ENCODE measurements at places on chromosomes 5 and 9. TPM values are rescaled to one million over a fixed set of nuclear protein-coding genes. Genes with fewer than 3 reads are reported as not detected.

Gene KLHL3
- 18.2 TPM for total RNA-seq

Gene PCDHB5
- 8.5 TPM for total RNA-seq

DNA sequence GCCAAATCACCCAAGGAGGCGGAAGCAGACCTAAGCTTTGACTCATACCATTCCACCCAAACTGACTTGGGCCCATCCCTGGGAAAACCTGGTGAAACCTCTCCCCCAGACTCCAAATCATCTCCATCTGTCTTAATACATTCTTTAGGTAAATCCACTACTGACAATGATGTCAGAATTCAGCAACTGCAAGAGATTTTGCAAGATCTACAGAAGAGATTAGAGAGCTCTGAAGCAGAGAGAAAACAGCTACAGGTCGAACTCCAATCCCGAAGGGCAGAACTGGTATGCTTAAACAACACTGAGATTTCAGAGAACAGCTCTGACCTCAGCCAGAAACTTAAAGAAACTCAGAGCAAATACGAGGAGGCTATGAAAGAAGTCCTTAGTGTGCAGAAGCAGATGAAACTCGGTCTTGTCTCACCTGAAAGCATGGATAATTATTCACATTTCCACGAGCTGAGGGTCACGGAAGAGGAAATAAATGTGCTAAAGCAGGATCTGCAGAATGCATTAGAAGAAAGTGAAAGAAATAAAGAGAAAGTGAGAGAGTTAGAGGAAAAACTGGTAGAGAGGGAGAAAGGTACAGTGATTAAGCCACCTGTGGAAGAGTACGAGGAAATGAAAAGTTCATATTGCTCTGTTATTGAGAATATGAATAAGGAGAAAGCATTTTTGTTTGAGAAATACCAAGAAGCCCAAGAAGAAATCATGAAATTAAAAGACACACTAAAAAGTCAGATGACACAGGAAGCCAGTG lies 15.8 kb upstream of the TTC23L start:
- DNase-seq, result no peak

- DNase-seq, result no peak
These were observed 286.4 kb upstream of the DMAC1 start for GRCh38 chr9:8085986-8086385.

DNA sequence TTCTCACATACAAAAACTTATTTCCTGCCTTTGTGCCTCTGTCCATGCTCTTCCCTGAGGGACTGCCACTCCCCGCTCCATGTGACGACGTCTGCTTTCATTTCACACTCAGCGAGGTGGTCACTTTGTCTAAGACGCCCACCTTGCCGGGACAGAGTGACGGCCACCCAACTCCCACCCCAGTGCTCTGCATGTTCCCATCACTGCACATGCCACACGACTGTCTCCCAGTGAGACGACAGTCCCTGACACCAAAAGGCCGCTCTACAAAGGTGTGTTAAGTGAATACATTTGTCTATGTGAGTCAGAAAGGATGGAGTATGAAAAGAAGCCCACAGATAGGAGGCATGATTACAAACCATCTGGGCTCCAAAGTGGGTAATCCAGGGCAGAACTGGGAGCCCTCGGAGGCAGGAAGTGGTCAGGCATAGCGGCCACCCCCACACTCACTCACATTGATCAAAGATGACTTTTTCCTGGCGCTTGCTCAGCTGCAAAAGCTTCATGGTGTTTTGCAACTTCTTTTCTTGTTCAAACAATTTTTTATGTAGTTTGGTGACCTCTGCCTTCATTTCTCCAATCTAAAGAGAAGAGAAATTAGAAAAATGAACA lies 185.8 kb downstream of the CDK5RAP2 start:
- DNase-seq, result no peak

Measured in WTC11 (cell line).